ENCODE measurements at places on chromosomes 11 and 22.

- DNase-seq: no peak
Measured at GRCh38 chr22:40739721-40740120, 60.4 kb downstream of the MCHR1 start.

DNA sequence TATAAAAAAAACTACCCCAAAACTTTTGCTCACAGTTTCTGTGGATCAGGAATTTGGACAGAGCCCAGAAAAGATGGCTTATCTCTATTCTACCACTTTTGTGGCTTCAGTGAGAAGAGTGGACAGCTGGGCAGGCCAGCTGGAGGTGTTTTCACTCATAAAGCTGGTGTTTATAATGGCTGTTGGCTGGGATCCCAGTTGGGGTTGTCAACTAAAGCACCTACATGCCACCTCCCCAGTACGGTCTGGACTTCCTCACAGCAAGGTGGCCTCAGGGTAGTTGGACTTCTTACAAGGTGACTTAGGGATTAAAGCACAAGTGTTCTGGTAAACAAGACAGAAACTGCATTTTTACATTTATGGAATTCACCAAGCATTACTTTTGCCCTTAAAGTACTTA lies 171.0 kb downstream of the NELL1 start:
- DNase-seq: no peak

DNA sequence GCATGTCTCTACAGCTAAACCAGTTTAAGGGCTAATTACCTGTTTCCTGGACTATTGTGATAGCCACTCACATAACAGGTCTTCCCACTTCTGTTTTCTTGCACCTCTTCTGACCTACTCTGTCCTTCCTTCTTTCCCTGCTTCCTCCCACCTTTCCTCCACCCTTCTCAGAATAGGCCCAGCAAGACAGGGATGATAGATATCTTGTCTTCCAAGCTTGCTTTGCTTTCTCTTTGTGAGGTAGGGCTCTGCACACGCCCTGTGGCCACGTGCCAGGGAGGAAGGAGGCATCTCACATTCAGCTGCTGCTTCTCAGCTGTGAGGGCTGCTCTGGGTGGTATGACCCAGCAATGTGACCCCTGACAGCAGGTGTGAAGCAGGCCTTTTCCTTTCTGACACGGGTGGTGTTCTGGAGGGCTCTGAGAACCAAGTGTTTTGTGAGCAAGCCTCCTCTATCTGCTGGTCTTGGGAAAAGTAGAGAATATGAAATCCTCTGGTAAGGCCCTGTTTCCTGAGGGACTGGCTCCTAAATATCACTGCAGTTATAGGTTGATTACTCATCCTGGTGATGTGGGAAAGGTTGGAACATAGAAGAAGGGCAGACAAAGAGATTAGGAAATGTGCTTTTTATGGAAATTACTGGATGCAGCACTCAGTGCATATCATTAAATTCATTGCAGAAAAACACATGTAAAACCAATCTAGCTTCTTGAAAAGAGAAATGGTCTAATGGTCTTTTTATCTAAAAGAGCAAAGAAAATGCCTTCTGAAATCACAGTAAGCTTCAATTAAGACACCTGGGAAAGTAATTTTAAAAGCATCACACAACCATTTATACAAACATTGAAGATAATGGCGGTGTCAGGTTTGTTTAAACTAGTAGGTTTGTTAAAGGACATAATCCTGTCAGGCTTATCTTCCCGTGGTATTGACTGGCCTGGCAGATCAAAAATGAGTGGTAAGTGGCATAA lies 8.5 kb downstream of the AMOTL1 start:
- no peak for DNase-seq

- DNase-seq: no peak
Measured at GRCh38 chr11:9019861-9020260, 16.1 kb upstream of the NRIP3 start.

DNA sequence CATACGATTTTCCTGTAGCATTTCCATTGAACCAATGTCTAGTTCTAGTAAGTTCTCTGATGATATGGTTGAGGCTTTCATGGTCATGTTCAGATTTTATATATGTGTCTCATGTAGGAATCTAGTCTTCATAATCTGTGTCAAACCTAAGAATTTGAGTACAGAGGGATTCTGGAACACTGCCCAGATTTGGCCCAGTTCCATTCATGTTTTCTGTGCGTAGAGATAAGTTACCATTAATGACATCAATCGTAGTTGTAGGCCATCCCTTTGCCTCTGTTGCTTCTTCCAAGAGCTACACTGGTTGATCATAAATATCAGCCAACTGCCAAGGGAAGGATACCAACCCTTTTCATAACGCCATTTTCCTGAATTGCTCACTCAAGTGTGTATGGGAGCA lies 23.3 kb downstream of the ST3GAL4 start:
- no peak for DNase-seq

GRCh38 chr22:31448382-31448781 lies 41.3 kb downstream of the EIF4ENIF1 start:
- DNase-seq: no peak

- no peak for DNase-seq
Measured at GRCh38 chr11:113248702-113249490, 65.5 kb upstream of the TTC12 start.

DNA sequence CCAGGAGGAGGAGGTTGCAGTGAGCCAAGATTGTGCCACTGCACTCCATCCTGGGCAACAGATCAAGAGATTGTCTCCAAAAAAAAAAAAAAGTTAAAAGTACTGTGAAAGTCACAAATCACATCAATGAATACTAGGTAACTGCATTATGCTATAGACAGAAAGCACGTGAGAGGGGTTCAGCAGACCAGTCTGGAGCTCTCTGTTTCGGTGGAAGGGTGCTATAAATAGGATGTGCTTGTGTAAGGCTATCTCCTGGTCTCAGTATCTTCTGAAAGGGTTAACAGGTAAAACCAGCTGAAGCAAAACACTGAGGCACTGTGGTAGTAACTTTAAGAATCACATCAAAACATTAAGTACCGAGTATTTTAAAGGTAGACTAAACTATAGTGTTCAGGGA lies 43.4 kb downstream of the EIF4ENIF1 start:
- DNase-seq: no peak

DNA sequence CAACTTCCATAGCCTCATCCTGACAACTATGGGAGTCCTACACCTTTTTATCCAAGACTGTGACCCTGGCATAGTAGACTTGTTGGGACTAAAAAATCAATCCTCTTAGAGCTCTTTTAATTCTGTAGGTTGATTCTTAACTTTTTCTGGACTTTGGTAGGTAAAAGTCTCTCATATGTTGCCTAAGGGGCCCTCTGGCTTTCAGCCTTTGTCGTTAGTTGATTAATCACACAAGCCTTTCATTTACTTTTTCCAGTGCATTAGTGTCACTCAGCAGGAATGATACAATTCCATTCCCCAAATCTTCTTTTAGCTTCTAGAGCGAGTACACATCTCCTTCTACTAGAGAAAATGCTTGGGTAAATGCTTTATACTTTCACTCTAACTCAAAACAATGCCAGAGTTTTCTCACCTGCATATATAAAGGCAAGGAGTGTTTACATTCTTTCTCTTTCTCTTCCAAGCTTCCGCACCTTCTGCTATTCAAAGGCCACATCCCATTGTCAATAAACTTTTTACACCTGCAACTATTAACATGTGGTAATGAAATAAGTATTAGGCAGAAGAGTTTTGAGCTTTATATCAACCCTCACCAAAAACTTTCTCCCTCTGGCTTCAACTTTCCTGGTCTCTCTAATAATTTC lies 516.6 kb downstream of the FAM181B start:
- DNase-seq: no peak

- DNase-seq: no peak
Measured at GRCh38 chr11:33741806-33742205, 5.6 kb upstream of the CD59 start.

GRCh38 chr11:17780668-17781067 lies 46.1 kb downstream of the KCNC1 start:
- DNase-seq: no peak

DNA sequence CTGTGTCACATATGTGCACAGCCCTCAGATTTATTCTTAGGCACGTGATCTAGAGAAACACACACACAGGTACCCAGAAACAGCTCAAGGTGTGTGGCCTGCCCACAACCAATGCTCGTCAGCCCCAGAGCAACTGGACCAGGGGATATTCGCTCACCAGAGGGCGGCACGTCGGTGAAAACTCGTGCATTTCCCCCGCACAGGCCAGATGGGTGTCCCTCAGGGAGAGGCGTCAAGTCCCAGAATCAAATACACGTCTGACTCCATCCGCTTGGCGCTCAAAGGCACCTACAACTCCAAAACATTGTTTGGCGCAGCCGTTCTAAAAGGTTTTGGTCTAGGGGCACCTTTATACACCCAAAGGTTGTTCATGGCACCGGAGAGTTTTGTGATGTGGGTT lies 429.0 kb downstream of the BRD1 start:
- no peak for DNase-seq

DNA sequence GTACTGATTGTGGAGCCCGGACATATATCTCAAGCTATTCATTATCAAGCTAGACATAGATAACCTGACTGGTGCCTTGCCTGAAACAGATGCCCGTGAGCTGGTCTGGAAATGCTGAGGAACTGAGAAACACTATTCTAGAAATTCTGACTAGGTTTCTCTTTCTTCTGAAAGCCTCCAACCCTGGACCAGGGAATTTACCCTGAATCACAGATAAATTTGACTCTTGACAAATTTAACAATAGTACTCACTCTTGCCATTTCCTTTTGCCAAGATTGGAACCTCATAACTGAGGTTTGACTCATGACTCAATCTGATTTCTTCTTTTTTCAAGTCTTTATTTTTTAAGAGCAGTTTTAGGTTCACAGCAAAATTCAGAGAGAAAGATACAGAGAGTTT lies 189.6 kb upstream of the SYN3 start:
- DNase-seq: no peak

DNA sequence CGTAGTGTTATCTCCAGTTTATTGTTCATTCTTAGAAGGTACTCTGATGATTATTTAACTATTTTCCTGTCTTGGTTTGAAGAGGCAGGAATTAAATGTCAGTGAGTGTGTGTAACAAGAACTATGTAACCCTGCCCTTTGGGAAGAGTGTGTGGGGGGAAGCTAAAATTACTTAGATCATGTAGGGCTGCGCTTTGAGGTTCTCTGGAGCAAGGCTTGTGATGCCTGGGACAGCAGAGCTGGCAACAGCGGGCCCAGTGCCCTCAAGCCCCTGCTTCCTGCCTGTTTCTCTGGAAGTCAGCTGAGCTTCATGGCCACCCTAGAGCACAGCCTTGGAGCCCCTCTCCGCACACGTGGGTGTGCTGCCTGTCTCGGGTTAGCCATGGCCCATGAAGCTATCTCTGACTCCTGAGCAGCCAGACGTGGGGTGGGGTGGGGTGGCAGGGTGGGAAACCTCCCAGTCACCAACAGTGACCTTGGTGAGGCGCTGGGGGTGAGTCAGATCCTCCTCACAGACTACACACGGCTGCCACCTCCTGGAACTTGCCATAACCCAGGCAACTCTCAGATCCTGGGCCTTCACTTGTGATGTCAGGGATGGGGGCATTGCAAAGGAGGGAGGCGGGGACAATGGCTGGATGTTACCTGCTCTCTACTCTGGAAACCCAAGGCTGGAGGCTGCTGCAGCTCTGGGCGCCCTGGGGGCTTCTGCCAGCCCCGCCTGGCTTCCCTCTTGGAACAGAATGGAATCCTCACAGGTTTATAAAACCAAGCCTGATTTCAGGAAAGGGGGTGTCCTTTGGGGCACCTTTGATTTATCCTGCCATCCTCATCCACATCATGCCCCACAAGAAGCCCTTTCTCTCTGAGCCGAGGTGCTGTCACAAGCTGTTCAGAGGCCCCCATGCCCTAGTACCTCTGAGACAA lies 88.6 kb downstream of the SNX19 start:
- DNase-seq: peak; percentile 40

GRCh38 chr22:46613606-46614021 lies 6.6 kb upstream of the GRAMD4 start:
- no peak for DNase-seq
